ENCODE measurements at places on chromosomes 5 and 9.

- no peak for DNase-seq
Observed at GRCh38 chr5:144131261-144131660, 39.2 kb downstream of the YIPF5 start.

GRCh38 chr9:80839821-80840675, 849.3 kb downstream of the TLE1 start:
- no peak for DNase-seq

- DNase-seq, result no peak
Observed at GRCh38 chr9:137429546-137429890, 6.3 kb downstream of the NOXA1 start.

- no peak for DNase-seq
Observed at GRCh38 chr5:106637275-106637674, 1033.5 kb downstream of the EFNA5 start.

DNA sequence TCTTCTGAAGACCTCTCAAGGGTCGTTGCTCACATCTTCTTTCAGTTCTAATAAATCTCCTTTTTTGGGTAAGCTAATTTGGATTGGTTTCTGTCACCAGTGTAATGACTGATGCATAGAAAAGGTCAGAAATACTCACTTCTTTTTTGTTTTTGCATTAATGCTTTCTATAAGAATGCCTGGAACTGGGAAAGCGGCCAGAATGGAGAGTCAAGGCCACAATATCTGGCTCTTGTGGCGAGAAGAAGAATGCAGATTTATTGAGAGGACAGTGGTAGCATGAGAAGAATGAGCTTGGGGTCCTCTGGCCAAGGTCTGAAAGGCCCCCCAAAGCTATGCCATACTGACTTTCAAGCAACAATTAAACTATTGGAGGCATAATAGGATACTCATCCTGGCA, 88.0 kb upstream of the SLC12A2 start:
- no peak for DNase-seq

DNA sequence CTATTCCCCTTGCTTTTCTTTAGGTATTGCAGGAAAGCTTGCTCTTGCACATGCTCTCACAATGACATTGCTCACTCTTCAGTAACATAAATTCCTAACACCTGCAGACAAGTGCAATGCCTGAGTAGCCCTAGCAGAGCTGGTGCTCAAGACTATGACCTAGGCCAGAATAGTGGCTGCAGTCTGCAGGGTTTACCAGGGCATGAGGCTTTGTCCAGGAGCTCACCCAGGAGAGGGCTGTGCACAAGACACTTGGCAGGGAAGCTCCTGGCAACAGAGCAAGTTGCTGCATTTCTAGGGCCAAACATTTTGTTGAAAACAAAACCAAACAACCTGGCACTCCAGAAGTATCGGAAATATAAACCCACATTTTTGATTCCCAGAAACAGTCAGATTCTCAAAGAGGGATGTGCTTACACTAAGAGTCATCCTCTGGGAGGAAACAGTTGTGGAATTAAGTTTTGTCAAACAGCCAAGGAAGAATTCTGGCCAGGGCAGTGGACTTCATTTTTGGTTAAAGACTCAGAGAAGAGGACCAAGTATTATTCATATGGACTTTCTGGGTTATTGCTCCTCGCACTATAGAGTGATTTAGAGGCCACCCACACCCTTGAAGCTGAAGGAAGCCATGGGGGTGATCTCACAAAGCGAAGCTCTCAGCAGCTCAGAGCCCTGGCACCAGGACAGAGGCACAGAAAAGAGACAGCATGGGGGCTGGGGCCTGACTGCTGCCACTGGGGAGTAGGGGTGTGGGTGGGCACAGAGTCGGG, 44.9 kb downstream of the MACROH2A1 start:
- no peak for DNase-seq

GRCh38 chr5:5344606-5345005, 77.9 kb upstream of the ICE1 start:
- DNase-seq, result no peak

- no peak for DNase-seq
Observed at GRCh38 chr9:107131108-107131799, 151.8 kb upstream of the RAD23B start.

Measured in activated T-cell treated with anti-CD3 and anti-CD28 coated beads for 4 hours (primary cell).